ENCODE measurements at places on chromosomes 1 and 21.
A peak's percentile ranks its signal among the peaks of the same experiment; 100 is the strongest.

DNA sequence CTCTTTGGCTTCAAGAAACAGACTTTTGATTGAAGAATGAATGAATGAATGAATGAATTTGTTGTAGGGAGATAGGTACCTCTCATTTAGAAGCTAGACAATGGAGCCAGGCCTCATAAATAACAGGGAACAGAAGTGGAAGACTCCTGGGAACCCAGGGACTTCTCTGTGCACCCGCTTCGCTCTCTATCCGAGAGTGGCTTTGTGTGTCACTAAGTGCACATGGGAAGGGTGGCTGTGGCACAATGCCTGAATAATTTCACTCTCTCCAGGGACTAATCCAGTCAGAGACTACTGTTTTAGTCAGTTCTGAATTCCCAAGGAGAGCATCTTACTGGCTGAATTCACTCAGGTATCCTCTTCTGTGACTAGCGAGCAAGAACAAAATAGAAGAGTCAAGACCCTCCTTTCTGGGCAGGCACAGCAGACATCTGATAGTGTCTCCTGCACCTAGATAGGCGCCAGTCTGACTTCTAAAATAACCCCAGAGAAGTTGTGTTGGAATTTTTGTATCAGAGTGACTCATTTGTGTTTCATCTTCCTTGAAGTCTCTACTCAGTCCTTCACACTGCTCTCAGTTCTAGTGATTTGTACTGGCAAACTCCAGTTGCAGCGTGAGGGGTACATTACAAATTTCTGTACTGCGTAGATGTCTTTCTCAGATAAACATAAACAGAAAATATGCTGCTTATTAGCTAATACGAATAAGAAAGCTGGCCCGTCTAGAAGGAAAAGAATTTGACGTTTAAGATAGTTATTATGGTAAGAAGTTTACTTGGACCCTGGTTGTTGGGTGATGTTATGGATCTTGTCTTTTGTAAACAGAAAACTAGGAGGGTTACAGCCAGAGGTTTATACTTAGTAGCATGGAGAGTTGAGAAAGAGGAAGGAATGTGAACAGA lies 34.0 kb downstream of the BACH1 start:
- DNase-seq = no peak

DNA sequence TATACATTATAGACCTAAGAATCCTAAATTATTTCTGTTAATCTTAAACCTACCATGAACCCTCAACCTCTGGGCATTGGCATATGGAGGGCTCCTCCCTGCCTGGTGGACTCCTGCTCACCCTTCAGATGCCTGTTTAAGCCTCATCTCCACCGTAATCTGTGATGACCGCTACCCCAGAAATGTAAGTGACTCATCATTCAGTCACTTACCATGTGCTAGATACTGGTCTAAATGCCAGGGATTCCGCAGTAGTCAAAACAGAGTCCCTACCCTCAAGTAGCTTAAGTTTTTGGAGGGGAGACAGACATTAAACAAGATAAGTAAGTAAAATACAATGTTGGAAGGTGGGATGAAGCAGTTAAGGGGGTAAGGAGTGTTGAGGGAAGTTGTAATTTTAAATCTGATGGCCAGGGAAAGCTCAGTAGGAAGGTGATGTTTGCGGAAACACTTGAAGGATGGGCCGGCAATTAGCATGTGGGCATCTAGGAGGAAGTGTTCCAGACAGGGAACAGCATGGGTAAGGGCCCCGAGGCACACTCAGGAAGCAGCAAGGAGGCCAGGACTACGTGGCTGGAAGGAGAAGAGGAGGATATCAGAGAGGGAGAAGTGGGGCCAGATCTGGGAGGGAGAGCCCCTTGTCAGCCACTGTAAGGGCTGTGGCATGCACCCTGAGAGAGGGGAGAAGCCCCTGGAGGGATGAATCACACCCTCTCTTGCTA lies 141.7 kb upstream of the HOOK1 start:
- DNase-seq = no peak

DNA sequence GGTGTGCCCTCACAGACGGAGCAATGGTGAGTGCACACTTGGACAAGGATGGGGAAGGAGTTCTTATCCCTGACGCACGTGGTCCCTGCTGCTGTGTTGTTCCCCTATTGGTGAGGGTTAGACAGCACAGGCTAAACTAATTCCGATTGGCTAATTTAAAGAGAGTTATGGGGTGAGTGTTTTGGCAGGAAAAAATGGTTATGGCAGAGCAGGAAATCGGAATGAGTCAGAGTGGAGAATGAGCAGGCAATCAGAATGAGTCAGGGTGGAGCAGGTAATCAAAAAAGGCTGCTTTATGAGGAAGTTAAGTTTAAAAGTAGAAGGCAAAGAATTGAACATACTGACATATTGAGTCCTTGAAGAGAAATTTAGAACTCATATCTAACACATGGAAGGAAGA lies 100.5 kb downstream of the NGF start:
- DNase-seq = no peak

DNA sequence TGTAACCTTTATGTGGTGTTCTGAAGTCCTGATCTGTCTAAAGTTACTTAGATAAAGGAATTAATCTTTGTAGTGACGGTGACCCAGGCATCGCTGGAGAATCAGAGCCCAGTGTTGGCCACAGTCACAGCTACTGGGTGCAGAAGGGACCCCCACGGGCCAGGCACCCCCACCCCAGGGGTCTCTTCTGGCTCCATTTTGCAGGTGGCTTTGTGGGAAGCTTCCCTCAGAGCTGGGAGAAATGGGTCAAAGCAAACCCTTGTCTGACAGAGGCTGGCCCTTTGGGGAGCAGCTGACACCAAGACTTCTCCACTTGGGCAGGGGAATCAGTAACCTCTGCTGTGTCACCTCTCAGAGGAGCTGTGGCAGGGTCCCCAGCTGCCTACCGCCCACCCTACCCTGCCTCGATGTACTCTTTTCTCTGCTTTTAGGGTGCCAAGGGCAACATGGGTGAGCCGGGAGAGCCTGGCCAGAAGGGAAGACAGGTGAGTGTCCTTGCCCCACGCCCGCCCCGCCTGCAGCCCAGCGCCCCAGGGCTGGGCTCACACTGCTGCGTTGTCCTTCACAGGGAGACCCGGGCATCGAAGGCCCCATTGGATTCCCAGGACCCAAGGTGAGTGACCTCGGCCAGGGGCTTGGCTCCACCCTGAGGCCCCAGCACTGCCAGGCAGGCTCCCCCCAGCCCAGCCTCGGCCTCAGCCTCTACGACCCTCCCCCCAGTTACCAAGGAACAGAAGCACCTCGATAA lies 17.7 kb downstream of the COL6A2 start:
- peak; percentile 7 for DNase-seq

GRCh38 chr1:24912376-24913273 lies 17.5 kb downstream of the RUNX3 start:
- DNase-seq = no peak

DNA sequence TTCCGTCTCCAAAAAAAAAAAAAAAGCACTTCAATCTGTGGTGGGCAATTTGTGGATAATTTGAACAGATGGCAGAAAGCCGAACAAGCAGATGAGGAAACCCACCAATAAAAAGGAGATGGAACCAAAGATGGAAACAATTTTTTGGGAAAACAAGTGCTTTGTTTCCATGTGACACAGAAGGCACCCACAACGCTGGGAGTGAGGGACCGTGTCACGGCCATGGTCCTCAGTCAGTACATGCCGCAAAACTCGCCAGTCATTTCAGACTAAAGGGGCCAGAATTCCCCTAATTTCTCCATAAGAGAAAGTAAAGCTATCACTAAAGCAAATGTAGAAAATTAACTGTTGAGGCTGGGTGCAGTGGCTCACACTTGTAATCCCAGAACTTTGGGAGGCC lies 5.0 kb downstream of the CCNL2 start:
- no peak for DNase-seq

GRCh38 chr1:239184561-239185244 lies 201.7 kb upstream of the CHRM3 start:
- no peak for DNase-seq

DNA sequence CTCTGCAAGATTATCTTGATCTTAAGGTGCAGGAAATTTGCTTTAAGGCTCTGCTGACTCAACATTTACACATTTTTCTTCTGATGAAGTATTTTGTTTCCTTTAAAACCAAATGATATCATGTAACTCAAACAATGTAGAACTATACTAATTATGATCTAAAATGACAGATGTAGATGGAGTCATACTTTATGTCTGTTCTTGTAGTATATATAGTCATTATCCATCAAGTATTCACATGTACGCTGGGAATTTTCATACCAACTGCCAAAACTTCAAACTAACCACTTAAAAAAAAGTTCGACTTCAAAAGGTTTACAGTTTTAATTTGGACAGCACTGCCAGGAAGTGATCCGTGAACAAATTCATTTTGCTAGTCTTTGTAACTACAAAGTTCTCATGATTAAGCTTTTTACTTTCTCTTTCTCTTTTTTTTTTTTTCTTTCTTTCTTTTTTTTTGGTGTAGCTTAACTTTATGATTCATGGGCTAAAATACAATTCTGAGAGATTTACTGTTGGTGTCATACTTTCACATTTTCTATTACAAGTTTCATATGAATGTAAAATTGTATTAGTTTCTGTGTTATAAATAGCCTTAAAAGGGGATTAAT lies 509.0 kb upstream of the CXADR start:
- no peak for DNase-seq

DNA sequence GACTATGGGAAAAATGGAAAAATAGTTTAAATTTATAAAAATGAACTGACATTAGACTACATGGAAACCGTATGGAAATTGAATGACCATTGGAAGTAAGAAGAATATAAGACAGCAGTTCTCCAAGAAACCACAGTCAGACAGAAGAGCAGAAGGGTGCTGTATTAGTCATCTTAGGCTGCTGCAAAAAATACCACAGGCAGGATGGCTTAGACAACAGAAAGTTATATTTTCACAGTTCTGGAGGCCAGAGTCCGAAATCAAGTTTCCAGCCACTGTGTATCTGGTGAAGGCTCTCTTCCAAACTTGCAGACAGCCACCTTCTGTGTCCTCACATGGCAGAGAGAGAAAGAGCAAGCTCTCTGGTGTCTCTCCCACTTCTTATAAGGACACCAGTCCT lies 175.2 kb downstream of the DSCAM start:
- DNase-seq = no peak

- no peak for DNase-seq
Observed at GRCh38 chr1:236103059-236103458, 38.2 kb upstream of the NID1 start.

DNA sequence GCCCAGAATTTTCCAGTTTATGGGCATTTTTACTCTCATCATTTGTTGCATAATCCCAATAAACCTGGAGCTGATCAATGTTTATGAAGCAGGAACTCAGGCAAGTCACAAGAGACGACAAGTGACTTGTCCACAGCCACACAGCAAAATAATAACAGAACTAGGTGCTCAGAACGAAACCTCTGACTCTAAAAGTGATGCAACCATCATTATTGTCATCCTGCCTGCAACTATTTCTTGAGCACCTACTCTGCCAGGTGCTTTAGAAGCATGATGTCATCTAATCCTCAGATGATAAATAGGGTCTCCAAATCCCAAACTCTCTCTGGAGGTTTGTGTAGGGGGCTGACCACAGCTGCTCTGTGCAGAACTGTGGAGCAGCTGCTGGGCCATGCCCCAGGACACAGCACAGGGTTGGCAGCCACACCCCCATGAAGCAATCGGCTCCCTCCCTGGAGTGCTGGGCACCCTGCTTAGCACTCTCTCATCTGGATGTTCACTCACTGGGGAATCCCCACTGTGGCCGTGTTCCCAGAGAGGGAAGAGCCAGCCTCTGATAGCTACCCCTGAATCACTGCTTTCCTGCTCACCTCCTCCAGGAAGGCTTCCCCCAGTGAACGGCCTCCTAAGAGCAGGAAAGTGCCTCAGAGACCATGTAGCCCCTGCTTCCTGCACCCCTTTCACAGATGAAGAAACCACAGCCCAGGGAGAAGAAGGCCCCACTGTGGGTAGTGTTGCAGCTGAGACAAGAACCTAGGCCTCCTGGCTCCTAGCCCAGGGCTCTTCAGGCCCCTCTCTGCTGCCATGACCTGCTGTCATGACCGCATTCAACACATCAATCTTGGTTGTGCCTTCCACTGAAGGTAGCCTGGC lies 2.1 kb downstream of the TTC22 start:
- no peak for DNase-seq

DNA sequence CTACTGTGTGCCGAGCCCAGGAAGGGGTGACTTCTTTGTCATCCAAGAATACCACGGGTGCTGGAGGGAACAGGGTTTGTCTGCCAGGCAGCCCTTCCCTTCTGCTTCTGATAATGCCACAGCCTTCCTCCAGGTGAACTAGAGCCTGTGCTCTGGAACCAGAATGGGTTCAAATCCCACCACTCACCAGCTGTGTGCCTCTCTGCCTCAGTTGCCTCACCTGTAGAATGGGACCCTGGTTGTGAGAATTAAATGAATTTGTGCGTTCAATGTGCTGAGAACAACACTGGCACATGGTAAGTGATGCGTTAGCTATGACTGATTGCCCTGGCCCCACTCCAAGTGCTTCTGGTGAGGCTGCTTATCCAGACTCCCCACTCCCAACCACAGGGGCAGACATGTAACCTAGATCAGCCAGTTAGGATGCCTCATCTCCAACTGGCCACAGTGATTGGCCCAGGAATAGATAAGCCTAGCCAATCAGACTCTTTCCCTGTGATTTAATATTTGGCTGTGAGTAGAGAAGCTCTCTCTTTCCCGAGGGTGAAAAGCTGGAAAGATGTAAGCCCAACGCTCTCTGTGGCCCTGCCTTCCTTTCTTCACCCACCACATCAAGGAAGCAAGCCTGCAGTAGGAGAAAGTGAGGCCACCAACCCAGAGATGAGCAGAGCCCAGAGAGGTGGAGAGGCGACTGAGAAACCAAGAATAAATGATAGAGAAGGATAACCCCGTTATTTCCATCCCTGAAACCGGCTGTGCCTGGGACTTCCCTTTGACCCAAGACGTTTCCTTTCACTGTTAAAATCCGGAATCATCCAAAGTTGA lies 20.8 kb upstream of the LAPTM5 start:
- DNase-seq = no peak

DNA sequence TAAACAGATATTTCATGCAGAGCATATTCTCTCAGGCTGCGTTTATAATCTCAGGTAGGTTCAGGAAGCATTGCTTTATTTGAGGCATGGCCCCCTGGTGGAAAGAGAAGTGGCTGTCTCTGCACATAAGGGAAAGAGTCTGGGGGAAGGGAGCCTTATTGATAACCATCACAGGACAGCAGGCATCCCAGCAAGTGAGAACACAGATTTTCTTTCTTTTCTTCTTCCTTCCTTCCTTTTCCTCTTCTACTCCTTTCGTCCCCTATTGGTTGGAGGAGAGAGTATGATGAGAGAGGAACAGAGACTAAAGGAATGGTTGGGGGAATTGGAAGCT lies 21.9 kb downstream of the TSNAX start:
- no peak for DNase-seq

GRCh38 chr1:168243636-168244212 lies 17.9 kb downstream of the SFT2D2 start:
- DNase-seq = no peak

DNA sequence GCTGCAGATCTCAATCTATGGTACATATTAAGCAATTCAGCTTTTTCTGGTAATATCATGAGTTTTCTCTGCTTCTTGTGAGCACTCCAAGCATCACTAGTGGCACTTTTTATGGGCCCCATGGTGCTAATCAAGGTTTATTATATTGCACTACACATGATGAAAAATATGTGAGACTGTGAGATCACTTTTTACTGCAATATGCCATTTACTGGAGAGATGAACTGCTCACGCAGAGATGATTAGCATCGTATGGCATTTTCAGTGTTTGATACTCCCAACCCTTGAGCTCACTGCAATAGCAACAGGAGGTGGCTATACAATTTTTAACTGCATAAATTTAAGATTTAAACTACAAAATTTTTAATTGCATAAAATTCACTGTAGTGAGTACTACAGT lies 8.7 kb upstream of the KCNK1 start:
- no peak for DNase-seq

All from tibial artery (tissue), 4 donors.